ENCODE measurements at places on chromosomes 3 and 15.

DNA sequence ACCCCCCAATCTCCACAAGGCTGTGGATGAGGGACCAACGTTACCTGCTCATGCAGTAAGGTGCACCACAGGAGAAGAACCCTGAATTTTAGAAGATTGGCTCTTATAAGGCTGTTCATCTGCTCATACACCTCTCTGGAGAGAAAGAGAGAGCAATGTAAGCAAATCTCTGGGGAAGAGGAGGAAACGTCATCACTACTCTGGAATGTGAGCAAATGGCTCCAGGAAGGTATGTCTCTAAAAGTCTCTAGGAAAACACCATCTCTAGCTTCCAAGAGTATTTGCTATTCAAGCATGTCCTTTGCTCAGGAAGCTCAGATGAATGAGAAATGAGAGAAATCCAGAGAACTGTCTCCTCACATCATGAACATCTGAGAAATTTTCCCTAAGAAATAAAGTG is 235.4 kb downstream of the TBL1XR1 start:
- no peak for DNase-seq

GRCh38 chr3:52200981-52201679 is 3.2 kb downstream of the ALAS1 start:
- no peak for DNase-seq

DNA sequence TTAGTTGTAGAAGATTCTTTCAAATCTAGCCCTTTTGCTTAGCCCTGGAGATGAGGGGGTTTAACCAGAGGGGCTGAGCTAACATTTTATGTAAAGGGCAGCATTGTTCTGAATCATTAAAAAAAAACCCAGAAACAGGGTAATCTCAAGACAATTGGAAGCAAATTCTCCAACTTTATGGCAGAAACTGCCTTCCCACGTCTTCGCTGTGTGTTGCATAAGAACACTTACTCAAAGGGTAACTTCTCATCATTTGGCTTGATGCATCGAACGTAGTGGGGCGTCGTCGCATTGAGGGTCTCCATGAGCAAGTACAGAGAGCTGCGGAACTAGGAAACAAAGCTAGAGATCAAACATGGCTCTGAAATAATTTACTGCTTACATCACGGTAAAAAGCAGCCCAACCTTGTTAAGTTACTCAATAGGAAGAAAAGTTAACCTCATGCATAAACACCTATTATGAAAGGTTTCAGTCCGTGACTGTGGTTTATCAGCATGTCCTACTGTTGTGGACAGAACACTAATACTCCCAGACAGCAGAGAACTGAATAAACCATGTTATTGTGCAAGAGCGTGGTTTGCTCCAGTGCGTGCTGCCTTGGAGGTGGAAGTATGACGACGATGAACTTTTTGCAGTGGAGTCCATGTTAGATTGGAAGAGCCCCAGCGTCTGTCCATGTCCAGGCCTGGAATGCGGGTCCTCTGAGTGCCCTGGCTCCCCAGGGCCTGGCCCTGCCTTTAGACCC is 48.7 kb downstream of the MYO5C start:
- DNase-seq: no peak

DNA sequence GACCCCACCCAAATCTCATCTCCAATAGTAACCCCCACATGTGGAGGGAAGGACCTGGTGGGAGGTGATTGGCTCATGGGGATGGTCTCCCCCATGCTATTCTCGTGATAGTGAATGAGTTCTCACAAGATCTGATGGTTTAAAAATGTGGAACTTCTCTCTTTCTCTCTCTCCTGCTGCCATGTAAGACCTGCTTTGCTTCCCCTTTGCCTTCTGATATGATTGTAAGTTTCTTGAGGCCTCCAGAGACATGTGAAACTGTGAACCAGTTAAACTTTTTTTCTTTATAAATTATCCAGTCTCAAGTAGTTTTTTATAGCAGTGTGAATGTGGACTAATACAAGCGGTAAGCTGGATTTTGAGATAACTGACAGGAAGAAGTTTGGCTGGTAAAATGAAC is 60.3 kb upstream of the MBNL1 start:
- no peak for DNase-seq

GRCh38 chr3:141184430-141184829 is 47.2 kb upstream of the PXYLP1 start:
- no peak for DNase-seq

DNA sequence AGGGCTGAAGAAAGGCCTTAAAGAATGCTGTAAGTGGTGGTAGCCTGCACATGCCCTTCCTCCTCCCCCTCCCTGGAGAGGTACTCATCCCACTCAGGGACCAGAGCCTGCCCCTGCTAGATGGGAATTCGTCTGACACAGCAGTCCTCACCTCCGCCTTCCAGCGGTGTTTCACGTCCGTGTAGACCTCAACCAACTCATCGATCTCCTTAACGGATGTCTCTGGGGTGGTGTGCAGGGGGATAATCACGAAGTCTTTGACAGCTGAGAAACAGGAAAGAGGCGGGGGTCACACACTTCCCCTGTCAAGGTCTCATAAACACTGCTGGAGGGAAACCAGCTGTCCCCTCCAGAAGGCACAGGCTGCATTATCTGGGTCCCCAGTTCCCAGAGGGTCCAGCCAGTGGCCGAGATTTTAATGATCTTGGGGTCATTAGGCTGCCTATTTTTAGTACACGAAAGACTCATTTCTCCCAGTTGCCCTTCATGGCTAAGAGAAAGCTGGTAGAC is 9.9 kb downstream of the DNASE1L3 start:
- no peak for DNase-seq

DNA sequence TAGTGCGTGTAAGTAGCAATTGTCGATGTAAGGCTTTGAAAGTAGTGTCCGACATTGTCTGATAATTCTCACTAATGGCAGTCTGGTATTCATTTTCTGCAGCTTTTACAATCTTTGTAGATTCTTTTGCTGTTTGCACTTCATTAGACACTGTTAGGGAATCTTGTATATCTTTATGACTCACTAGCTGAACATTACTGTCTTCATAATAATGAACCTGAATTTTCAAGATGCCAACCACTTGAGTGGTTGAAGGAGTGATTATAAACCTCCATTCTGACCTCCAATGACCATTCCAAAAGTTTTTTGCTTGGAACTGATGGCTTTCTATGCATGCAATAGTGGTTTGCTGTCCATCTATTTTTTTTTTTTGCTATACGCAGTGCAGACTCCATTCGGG is 76.4 kb upstream of the MFGE8 start:
- DNase-seq: no peak

DNA sequence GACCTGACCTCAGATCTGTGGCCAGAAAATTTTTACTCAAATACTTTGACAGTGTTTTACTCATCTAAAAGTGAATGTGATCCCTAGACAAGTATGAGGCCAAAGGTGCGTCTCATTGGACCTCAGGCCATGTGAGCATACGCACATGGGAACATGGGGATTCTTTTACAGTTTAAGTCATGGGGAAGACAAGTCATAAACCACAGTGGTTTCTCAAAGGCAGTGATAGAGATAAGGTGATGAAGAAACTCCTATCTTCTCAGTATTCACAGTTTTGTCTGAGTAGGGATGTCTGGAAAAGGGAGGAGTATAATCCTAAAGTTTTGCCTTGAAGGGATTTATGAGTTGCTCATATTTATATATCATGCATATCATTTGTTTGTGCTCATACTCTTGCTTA is 173.8 kb downstream of the FNDC3B start:
- DNase-seq: no peak

- DNase-seq: no peak
Observed at GRCh38 chr15:72365844-72366243, 10.0 kb downstream of the HEXA start.

DNA sequence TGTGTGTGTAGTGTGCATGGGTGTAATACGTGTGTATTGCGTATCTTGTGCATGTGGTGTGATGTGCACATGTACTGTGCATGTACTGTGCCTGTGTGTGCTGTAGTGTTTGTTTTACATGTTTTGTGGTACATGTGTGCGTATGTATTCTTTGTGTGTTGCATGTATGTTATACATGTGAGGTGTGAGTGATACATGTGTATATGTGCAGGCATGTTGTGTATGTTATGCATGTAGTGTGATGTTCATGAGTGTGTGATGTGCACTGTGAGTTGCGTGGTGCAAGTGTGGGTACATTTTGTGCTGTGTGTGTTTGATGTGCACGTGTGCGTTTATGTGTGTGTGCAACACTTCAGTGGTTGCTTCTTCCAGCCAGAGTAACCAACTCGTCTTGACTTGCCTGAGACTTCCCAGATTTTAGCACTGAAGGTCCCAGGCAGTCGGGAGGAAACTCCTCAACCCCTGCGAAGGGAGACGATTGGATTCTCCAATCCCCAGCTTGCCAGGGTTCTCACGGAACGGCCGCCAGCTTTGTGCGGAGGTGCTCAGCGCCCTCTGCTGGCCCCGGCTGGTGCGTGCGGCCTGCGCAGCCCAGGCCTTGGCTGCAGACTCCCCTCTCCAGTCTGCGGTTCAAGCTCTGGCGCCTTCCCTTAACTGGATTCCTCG is 3.6 kb downstream of the GALNT15 start:
- DNase-seq: peak; percentile 44

DNA sequence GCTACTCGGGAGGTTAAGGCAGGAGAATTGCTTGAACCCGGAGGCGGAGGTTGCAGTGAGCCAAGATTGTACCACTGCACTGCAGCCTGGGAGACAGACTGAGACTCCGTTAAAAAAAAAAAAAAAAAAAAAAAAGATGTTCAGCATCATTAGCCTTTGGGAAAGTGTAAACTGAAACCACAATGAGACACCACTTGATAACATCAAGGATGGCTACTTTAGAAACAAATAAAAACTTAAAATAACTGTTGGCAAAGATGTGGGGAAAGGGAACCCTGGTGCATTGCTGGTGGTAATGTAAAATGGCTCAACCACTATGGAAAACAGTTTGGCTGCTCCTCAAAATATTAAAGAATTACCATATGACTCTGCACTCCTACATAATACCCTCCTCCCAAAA is 1.9 kb downstream of the LEO1 start:
- DNase-seq: no peak

DNA sequence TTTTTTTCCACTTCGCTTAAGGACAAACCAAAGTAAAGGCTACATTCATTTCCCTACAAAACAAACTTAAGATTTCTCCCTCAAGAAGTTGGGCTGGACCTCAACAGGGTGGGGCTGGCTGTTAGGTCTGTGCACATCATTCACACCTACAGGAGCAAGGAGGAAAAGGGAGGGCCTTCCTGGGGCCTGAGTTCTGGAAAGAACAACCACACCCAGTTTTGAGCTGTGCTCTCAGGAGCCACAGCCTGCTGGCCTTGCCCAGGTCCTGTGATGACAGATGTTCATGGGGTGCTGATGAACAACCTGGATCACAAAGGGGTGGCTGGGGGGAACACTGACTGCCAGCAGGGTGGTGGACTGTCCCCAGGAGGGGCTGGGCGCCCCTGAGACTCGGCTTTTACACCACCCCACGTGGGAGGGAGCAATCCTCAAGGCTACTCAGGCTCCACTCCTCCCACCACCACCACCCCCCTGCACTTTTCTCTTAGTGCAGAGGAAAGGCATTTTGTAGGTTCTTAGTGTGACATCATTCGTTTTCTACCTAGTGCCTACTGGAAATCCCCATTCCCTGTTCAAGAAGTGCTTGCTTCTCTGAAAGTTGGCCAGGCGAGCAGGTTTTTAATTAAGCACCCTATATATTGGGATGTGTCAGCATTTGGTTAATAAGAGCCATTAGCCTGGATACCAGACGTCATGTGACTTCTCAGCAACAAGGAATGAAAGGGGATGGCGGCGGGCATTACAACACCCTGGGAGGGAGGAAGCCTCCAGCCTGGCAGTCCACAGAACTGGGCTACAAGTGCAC is 35.7 kb downstream of the CCNB2 start:
- DNase-seq: no peak

DNA sequence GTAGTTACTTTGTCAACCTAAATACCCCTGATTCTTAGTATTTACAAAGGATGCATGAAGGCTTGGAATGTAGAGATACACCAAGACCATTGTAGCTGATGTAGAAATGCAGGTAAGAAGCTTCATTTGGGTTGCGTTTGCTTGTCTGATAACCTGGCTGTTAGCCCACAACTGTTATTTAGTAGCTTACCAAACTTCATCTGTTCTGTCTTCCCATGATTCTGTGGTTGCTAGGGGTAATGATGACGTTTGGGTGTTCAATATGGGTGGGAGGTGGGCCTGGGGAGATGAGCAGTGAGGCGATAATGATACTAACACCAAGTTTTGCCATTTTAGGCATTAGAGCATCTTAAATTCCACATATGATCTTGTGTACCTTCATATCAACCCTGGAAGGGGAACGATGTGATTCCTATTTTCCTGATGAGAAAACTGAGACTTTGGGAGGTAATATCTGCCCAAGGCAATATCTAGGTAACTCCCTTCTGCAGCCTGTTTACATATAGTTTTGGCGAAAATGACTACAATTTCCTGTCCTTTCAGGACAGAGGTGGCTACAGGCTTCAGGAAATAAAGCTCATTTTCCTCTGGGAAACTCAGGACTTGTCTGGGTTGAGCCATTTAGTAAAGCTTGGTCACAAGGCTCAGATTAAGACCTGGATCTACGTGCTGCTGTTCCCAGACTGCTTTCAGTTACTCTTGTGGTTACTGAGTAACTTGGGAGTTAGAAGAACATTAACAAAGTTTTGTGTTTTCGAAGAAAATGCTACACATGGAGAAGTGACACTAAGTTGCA is 26.8 kb downstream of the FNDC3B start:
- DNase-seq: no peak

- DNase-seq: no peak
Observed at GRCh38 chr15:76223521-76223920, 87.7 kb downstream of the ETFA start.

DNA sequence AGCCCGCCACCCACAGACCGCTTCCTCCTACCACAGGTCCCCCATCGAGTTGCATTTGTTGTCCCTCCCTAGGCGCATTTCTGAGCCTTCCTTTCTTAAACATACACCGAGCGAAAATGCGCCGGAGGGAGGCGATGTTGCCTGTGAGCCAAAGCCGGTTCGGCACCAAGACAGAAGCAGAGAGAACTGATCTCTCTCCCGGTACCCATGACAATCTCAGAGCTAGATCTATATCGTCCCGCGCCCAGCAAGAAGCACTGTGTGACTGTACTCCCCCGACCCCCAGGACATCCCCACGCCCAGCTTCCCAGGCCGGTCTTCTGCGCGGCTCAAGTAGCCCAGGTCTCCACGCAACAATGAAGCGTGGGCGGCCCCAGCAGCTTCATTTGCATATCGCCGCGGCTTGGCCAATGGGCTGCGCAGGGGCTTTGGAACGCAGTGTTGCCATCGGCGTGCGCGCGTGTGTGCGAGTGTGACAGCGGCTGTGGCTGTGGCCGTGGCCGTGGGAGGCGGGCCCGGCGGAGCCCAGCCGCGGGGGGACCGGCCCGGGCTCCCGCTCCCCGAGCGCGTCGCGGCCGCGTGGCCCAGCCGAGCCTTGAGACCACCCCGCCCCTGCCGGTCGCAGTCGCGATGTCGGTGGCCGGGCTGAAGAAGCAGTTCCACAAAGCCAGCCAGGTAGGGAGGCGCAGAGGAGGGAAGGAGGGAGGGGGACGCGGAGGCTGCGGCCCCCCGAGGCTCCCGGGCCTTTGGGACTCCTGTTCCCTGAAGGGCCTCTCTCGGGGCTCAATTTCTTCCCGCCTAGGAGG is at the start of gene SH3GL3:
TSS of gene SH3GL3 (plus strand) at position 438 of the 806 bp plus-strand sequence. CDS start at position 631, 193 bp downstream.
- DNase-seq: peak; percentile 28

GRCh38 chr3:16332904-16333426 is 68.0 kb downstream of the OXNAD1 start:
- no peak for DNase-seq

- no peak for DNase-seq
Observed at GRCh38 chr15:100206643-100207042, 135.1 kb downstream of the ADAMTS17 start.

Measured in stimulated activated CD8-positive, alpha-beta memory T cell treated with anti-CD3 and anti-CD28 coated beads, Interleukin-4, amount 100 ng/mL, for 24 hours (primary cell).